ENCODE measurements at places on chromosomes 13 and 19.

- no peak for DNase-seq
These were observed 61.8 kb downstream of the MBNL2 start for GRCh38 chr13:97283888-97284287.

GRCh38 chr13:39279077-39279476 lies 240.8 kb downstream of the NHLRC3 start:
- DNase-seq, result no peak

- DNase-seq, result no peak
These were observed 1972.2 kb downstream of the OLFM4 start for GRCh38 chr13:55000844-55001243.

DNA sequence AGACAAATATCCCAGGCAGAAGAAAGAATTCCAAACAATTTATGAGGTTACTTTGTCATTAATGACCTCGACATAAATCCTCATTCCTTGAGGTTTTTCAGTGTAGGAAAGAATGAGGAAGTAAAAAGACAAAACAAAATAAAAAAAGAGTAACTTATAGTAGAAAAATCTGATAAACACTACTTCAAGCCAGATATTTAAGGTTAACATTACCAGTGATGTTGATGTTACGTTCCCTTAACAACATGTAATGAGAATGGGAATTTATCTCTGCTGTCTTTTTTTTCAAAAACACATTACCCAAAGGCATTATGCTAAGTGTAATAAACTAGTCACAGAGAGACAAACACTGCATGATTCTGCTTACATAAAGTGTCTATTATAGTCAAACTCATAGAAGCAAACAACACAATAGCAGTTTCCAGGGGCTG lies 935.1 kb downstream of the SLITRK1 start:
- DNase-seq, result no peak

GRCh38 chr13:110445183-110445582 lies 116.3 kb downstream of the RAB20 start:
- peak; percentile 57 for DNase-seq

DNA sequence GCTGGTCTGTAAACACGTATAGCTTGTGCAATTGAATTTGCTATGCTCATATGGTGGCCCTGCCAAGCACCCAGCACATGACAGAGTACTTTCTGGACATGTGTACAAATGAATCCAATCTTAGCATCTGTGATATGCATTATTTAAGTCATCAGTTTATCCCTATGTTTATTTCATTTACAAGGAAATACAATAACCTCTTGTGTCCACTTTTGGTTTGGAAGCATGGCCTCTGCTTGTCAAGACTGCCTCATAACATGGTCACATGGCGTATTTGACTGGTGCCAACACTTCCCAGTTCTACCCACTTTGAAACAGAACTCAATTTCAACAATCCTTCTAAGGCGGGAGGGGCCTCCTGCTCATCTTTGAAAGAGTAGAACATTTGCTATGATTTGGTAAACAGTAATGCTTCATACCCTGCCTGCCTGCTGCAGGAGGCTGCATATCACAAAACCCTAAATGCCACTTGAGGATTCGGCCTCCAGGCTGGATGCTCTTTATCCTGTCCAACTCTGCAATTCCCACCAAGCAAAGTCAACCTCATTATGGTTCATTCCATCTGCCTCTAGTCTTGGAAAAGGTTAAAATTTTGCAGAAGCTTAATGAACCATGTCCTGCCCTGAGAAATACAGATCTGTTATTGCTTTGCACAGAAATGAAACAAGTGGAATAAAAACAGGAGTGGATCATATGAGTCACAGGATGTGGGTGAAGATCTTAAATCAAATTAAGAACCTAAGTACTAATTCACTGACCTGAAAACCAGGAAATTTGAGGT lies 151.3 kb downstream of the CYSLTR2 start:
- no peak for DNase-seq

- DNase-seq, result no peak
These were observed 54.9 kb downstream of the SLC7A9 start for GRCh38 chr19:32814624-32815023.

GRCh38 chr19:57708641-57709361 lies at the start of gene ZNF154:
ZNF154 (minus strand) TSS chr19:57709204; CDS start chr19:57708971, 233 bp downstream.
- DNase-seq, result no peak

GRCh38 chr13:90336507-90336906 lies 1011.0 kb upstream of the MIR17HG start:
- DNase-seq, result no peak

- no peak for DNase-seq
These were observed 72.8 kb upstream of the CLDN10 start for GRCh38 chr13:95479731-95480130.
